Large intestine (tissue), 12 donors: ENCODE measurements at places on chromosomes 2 and 18.

DNA sequence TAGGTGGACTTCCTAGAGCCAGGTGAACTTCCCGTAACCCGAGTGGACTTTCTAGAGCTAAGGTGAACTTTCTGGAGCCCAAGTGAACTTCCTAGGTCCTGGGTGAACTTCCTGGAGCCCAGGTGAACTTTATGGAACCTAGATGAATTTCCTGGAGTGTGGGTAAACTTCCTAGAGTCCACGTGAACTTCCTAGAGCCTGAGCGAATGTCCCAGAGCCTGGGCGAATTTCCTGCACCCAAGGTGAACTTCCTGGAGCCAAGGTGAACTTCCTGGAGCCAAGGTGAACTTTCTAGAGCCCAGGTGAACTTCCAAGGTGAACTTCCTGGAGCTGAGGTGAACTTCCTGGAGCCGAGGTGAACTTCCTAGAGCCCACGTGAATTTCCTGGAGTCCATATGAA lies 70.0 kb downstream of the RTP5 start:
- no peak overlapping the region for H3K4me3 ChIP-seq
- no peaks in the 10 kb centered on the region for H3K36me3 ChIP-seq
- DNase-seq: no peak
- H3K4me1 ChIP-seq: no peaks in the 10 kb centered on the region
- H3K27me3 ChIP-seq: no peaks in the 10 kb centered on the region
- H3K27ac ChIP-seq: no peak overlapping the region

DNA sequence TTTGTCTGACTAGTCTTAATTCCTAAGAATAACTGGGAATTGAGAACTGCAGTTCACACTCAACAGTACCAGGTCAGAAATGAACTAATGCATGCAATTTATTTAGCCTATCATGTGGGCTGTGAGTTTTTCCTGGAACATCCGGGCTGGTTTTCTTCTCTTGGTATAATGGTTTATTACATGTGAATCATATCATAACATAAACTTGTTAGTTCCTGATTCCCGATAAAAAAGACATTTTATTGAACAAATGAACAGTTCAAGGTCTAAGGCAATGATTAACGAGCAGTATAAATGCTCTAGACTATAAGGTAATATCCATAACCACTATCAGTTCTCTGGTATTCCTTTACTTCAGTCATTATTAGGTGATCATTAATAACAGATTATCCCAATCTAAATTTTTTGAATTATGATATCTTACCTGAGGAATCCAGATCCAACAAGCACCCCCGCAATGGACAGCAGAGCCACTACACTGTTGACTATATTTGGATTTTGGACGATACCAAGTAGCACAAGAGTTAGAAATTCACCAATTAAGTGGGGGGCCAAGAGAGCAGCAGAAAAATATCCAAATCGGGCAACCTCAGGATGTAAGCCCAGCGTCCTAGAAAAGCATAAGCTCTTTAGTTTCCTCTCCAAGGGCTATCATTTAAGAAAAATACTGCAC lies 19.0 kb downstream of the ABCG5 start:
- H3K27me3 ChIP-seq: no peaks in the 10 kb centered on the region
- H3K36me3 ChIP-seq: peaks cover 3% of the 10 kb centered on the region
- peaks cover 15% of the 10 kb centered on the region for H3K4me1 ChIP-seq
- no peak overlapping the region for H3K4me3 ChIP-seq
- peak overlapping the region; percentile 82 for H3K27ac ChIP-seq

- no peak overlapping the region for H3K4me3 ChIP-seq
- DNase-seq: no peak
- H3K27ac ChIP-seq: no peak overlapping the region
- peaks cover 39% of the 10 kb centered on the region for H3K27me3 ChIP-seq
- H3K4me1 ChIP-seq: no peaks in the 10 kb centered on the region
- no peaks in the 10 kb centered on the region for H3K36me3 ChIP-seq
Observed at GRCh38 chr18:11754979-11755378, 65.9 kb downstream of the GNAL start.

DNA sequence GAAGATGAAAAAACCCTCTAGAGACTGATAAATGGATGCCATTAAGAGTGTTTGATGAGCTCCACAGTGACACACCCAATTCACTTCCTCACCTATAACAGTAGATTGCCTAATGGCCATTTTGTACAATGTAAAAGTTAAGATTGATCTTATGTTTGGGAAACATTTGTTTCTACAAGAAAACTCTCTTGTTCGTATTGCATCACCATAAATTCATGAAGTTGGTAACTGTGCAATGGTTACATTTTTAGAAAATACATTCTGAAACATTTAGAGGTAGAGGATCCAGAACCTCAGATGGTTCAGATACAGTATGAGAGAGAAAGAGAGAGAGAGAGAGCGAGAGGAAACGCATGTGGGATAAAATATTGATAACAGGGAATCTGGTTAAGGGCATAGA lies 31.8 kb downstream of the DAPL1 start:
- DNase-seq: no peak
- no peaks in the 10 kb centered on the region for H3K36me3 ChIP-seq
- no peak overlapping the region for H3K27ac ChIP-seq
- no peaks in the 10 kb centered on the region for H3K27me3 ChIP-seq
- H3K4me1 ChIP-seq: no peaks in the 10 kb centered on the region
- H3K4me3 ChIP-seq: no peak overlapping the region

GRCh38 chr2:39413063-39413737 lies 23.9 kb downstream of the MAP4K3 start:
- H3K4me3 ChIP-seq: no peak overlapping the region
- H3K4me1 ChIP-seq: peaks cover 10% of the 10 kb centered on the region
- no peaks in the 10 kb centered on the region for H3K36me3 ChIP-seq
